ENCODE measurements at places on chromosomes 6 and 20.
A peak's percentile ranks its signal among the peaks of the same experiment; 100 is the strongest.

GRCh38 chr6:165767228-165767627, 104.2 kb upstream of the PDE10A start:
- DNase-seq: no peak

- DNase-seq: peak; percentile 11
These were observed 159.7 kb downstream of the TMEM242 start for GRCh38 chr6:157163434-157164159.

DNA sequence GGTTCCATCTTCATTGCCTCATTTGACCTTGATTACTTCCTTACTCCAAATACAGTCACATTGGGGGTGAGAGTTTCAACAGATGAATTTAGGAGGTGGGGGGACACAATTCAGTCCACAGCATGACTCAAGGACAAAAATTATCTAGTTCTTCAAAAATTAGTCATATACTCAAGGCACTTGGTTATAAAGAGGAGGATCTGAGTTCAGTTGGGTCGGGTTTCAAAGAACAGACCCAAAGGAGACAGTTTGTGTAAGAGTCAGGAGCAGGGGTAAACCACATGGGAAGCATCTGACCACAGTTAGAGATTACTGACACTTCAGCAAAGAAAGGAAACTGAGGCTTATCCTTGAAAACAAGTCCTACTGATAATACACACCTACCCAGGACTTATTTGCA, 138.0 kb downstream of the TBC1D7 start:
- no peak for DNase-seq

- no peak for DNase-seq
These were observed 204.8 kb downstream of the ADGB start for GRCh38 chr6:146803601-146804000.

- DNase-seq: peak; percentile 13
These were observed 92.0 kb downstream of the ATXN1 start for GRCh38 chr6:16669227-16669626.
